Peyer's patch (tissue), 4 donors: ENCODE measurements at places on chromosomes 5 and 9. TPM values are rescaled to one million over a fixed set of nuclear protein-coding genes. Genes with fewer than 3 reads are reported as not detected.
A peak's percentile ranks its signal among the peaks of the same experiment; 100 is the strongest.

LHX2 gene
- not detected for total RNA-seq

CDC20B gene
- not detected for total RNA-seq

TMEM141 gene
- 240 TPM for total RNA-seq

SLC25A2 gene
- 4.1 TPM for total RNA-seq

CD180 gene
- 1.5 TPM for total RNA-seq

PIP5KL1 gene
- total RNA-seq: not detected

PCDHA11 gene
- 0.53 TPM for total RNA-seq

LCN15 gene
- total RNA-seq: 1.5 TPM

LRRC19 gene
- 6.6 TPM for total RNA-seq

UCK1 gene
- total RNA-seq: 33.9 TPM

DMRT2 gene
- not detected for total RNA-seq

IFNK gene
- not detected for total RNA-seq

PCDHGA9 gene
- total RNA-seq: 4.7 TPM

- DNase-seq: no peak
Measured at GRCh38 chr5:118529361-118530144, 458.8 kb downstream of the DTWD2 start.

- DNase-seq: no peak
Measured at GRCh38 chr9:26369093-26369492, 523.5 kb downstream of the CAAP1 start.

- no peak for DNase-seq
Measured at GRCh38 chr9:132319421-132320110, 35.2 kb downstream of the SETX start.

DNA sequence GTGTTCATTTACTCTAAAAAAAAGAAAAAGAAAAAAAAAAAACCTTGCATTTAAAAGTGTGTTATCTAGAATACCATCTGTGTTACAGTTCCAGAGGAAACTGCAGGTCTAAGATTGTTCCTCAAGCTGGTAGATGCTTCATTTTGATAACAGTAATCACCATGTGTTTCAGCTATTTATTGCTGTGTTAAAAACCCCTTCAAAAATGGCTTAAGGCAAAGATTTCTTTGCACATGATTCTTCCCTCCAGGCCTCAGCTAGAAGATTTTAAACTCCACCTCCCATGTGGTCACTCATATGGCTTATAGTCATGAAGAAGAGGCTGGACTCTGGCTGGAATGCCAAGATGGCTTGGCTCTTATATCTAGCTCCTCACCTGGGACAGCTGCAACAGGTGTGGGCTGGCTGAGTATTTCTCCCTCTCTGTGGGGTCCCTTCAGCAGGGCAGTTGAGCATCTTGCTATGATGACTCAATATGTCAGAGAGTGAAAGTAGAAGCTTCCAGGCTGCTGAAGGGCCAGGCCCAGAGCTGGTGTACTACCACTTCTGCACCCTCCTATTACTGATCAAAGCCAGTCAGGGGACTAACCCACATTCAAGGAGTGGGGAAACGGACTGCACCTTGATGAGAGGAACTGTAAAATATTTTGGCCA lies 920.4 kb upstream of the DMAC1 start:
- no peak for DNase-seq

DNA sequence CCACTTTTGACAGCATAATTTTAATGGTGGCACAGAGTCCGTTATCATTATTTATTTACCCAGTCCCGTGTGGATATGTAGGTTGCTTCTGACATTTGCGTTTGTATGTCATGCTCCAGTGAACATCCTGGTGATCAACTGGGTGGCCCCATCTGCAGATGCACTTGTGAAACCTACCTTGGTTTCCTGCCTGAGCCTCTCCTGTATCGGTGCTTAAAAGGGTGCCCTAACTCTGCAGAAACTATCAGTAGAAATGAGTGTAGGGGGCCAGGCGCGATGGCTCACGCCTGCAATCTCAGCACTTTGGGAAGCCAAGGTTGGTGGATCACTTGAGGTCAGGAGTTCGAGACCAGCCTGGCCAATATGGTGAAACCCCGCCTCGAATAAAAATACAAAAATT lies 92.1 kb upstream of the IER5L start:
- DNase-seq: peak; percentile 16

- DNase-seq: no peak
Measured at GRCh38 chr5:59333416-59333815, 560.1 kb downstream of the PDE4D start.

- no peak for DNase-seq
Measured at GRCh38 chr5:15238006-15238405, 262.0 kb upstream of the FBXL7 start.

GRCh38 chr9:108056084-108056804 lies 566.7 kb upstream of the KLF4 start:
- DNase-seq: no peak

DNA sequence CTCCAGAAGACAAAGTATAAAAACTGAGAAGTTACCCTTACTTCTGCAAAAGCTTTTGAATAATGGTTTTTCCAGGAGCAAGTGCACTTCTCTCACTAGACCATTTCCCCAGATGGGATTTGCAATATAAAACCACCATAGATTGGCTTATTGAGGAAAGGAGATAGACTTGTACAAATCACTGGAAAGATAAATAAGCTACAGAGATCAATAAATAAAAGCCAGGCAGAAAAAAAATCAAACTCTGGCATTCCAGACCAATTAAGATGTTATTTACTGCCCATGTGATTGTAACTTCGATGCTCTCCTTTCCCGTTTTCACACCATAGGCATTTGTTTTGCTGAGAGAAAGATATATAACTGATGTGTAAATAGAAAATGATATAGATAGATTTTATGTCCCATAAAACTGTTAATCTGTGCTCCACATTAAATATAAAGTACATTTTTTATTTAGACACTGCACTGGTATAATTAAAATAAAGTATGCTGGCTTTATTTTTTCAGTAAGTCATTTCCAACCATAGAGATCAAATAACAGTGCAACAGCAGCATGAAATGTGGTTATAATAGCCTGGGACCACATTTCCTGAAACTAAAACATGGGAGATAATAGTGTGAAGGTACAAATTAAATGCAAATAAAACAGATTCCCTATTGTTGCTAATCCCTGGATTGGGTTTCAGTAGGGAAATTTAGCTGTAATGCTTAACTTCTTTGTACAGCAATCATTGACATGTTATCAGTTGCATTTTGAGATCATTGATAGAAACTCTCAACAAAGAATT lies 177.7 kb downstream of the NR2F1-AS1 start:
- no peak for DNase-seq

- DNase-seq: no peak
Measured at GRCh38 chr5:156936972-156937371, 26.1 kb downstream of the TIMD4 start.

DNA sequence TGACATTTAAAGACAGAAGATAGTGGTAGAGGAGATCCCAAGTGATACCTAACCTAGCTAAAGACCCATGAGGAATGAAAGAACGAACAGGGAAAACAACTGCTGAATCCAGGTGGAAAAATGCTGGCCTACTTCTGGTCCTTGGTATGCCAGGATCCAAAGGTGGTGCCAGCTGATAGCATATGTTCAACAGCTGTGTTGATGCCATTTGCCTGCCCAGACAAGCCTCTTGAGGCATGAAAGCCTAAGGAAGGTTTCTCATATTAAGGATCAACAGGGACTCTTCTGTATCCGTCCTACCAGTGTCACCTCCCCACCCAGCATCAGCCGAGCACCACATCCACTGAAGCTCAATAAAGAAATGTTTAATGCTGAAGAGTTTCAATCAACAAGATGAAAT lies 225.7 kb upstream of the DMRT1 start:
- DNase-seq: no peak

DNA sequence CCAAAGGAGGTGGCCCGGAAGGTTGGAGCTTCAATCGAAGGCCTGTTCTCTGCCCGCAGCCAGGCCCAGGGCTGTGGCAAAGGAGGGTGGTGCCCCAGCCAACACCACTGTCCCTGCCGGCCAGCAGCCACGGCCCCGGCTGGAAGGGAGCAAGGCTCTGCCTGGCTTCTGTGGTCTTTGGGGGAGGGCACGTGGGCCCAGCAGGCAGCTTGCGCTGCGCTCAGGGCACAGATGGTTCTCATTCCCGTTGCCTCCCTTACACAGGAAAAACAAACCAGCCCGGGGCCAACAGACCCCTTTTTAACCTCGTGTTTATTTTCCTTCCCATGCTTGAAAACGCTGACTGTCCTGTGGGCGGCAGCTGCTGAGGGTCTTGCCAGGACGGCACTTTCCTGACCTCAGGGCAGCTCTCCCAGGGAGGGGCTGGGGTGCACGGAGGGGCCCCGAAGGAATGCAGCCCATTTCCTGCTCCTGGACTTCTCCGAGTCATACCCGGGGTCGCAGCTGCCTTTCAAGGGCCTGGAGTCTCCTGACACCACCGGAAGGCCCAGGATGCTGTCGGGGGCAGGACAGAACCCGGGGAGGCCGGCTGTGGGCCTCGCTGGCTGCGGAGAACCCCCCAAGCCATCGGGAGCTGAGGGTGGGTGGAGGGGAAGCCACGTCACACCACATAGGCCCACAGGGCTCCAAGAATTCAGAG lies 1.1 kb upstream of the GPSM1 start:
- DNase-seq: no peak

DNA sequence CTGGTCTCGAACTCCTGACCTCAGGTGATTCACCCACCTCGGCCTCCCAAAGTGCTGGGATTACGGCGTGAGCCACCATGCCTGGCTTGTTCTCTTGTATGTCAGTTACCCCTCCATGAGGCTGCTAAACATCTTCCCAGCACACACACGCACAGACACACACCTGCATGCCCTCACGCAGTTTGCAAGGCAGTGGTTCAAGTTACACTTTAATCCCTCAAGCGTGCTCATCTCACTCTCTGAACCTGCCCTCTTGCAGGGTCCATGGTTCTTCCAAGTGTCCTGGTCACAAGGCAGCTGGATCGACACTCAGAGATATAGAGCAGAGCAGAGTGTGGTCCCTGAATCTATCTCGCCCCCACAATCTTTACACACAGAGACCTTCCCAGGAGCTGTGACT lies 34.1 kb upstream of the RUFY1 start:
- DNase-seq: no peak

- no peak for DNase-seq
Measured at GRCh38 chr5:146173597-146173996, 8.9 kb downstream of the LARS1 start.

- no peak for DNase-seq
Measured at GRCh38 chr5:140855772-140856674, at the start of gene PCDHA10. TSS of gene PCDHA10 (plus strand) at chr5:140855897. CDS start at chr5:140856049, 152 bp downstream.

- no peak for DNase-seq
Measured at GRCh38 chr5:7325975-7326913, 69.7 kb upstream of the ADCY2 start.

DNA sequence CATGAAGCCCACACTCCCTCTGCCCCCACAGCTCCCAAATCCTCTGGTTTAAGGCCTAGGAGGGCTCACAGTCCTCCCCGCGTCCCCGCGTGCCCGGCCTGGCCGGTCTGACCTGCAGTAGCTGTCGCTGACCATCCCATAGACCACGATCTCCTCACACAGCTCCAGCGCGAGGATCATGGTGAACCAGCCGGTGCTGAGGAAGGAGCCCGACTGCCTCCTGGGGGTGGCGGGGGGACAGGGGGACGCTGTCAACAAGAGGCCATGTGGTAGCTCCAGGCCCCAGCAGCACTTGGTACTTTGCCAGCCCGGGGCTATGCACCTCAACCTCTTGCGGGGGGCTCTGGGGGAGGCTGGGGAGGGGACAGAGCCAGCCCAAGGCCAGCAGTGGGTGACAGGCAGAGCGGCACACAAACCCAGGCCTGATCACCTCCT lies 7.0 kb downstream of the ST6GALNAC4 start:
- DNase-seq: no peak

GRCh38 chr5:170750791-170751190 lies 32.7 kb upstream of the GABRP start:
- no peak for DNase-seq

DNA sequence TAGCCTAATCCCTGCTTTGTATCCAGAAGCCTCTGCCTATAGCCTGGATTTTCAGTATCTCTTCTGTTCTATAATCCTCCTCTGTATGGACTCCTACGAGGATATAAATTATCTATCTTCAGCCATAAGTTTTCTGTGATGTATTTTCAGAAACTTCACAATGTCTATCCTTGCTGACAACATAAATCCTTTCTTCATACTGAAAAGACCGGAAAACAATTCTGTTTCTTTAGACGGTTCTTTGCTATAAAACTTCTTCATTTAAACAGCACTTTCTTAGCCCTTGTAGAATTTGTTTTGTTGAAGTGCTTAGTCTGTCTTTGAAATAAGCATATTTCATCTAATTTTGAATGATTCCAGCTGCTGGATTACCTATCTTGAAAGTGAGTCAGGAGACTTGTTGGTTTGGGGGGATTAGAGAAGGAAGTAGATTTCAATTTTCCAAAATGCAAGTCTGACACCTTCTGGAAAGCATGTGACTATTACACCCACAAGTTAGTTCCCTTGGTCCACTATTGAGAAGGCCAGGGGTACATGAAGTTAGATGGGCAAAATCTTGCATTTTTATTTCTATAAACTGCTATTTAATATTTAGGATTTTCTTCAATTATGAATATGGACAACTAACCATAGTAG lies 96.3 kb upstream of the RANBP3L start:
- DNase-seq: no peak

- no peak for DNase-seq
Measured at GRCh38 chr5:176986280-176986679, 20.3 kb downstream of the UIMC1 start.

DNA sequence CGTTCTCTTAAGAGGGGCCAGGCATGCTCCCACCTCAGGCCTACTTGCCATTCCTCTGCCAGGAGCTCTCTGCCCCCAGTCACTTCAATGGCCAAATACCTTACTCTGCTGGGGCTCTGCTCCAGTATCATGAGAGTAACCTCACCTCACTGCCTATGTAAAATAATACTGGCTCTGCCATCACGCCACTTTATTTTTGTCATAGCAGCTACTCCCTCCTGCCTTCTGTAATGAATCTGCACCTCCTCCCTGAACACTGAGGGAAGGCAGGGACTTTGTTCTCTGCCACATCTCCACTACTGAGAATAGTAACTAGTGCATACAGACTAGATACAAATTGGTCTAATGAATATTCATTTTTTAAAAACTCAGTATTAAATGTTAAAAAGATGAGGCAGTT lies 33.8 kb downstream of the MACROH2A1 start:
- DNase-seq: no peak
